Ureter (tissue), 1 donor: ENCODE measurements at places on chromosomes 11 and 22. TPM values are rescaled to one million over a fixed set of nuclear protein-coding genes. Genes with fewer than 3 reads are reported as not detected.
A peak's percentile ranks its signal among the peaks of the same experiment; 100 is the strongest.

GRCh38 chr11:729492-730074, 17.7 kb upstream of the TALDO1 start:
- no peak for DNase-seq

DNA sequence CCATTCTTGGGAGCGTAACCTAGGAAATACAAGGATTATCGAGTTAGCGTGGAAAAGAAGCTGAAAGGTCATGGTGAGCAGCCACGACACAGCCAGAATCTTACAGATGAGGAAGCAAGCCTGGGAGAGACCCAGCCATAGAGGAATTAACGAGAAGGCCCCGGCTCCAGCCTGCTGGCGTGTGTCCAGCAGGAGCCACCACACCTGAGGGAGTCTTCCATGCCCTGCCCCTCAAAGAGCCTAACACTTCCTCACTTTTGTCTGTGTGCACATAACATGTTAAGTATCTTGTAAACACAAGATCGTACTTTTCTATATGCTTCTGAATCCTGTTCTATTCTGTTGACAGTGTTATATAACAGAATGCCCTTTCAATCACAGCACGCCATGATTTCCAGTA, 18.1 kb downstream of the CECR2 start:
- no peak for DNase-seq

DNA sequence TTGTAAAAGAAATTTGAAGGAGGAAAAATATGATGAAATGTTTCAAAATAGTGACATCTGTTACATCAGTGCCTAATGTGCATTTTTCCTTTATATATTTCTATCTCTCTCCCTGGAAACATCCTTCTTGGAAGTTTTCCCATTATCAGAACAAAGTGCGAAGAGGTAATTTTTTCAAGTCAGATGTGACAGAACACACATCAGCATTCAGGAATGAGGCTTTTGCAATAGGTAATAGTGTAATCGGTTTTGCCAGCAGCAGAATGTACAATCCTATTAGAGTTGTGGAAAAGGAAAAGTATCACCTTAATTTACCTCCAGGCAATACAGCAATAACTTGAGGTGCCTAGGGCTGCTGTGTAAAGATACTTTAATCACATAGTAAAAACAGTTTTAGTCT, 275.8 kb downstream of the FAT3 start:
- no peak for DNase-seq

DNA sequence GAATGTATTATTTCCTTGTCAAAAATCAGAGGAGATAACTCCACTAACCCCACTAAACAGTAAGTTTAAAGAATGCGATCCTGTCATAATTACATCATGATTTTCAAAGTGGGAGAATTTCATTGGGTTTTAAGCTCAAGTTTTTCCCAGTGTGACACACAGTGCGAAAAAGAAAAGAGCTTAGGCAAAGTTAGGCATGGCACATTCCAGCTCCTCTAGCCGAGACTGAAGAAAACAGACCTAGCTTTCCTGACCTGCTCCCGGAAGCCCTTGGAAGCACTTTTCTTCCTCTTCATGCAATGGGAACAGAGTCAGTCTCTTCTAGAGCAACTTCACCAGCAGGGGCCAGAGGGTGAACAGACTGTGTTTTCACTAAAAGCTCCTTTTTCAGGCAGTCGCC, 76.6 kb upstream of the AKIP1 start:
- no peak for DNase-seq

DNA sequence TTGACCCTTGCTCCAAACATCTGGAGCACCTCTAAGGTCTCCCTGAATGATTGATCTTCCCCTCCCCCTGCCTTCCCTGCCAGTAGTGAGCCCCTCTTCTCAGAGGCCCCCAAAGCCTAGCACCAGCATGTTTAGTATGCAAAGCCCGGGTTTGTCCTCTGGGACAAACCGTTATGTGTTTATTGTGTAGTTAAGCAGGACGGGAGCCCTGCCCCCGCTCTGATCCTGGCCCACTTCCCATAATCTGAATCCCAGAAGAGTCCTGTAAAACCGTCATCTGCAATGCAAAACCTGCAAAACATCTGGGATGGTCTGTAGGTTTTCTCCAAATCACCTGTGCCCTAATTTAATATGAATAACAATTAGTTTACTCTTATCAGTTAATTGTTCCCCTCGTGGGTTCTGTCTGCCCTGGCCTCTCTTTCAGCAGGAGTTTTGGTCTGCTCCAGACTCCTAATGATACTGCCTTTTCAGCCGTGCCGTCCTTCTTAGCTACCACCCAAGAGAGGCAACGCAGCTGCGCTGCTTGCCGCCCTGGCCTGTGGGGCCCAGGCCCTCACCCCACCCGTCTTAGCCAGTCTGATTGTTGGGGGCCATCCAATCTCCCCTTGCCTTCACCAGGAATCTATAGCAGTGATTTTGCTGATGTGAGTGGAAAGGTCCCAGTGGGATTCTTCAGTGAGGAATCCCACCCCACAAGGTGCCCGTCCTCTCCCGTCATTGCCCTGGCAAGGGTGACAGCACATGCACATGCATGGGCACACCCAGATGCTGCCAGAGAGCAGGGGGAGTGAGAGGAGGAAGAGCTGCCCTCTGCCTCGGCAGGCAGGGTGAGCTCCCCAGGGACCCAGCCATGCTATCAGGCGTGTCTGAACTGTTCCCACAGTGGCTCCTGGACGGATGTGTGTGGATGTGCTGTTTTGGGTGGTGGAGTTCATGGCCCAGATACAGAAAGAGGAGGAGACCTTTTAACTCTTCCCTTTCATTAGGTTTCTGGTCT, 3.0 kb upstream of the B3GAT1 start:
- no peak for DNase-seq

- no peak for DNase-seq
Measured at GRCh38 chr22:29797351-29797750, 30.2 kb downstream of the UQCR10 start.

- DNase-seq = no peak
Measured at GRCh38 chr11:74480688-74481417, 12.7 kb downstream of the LIPT2 start.

DNA sequence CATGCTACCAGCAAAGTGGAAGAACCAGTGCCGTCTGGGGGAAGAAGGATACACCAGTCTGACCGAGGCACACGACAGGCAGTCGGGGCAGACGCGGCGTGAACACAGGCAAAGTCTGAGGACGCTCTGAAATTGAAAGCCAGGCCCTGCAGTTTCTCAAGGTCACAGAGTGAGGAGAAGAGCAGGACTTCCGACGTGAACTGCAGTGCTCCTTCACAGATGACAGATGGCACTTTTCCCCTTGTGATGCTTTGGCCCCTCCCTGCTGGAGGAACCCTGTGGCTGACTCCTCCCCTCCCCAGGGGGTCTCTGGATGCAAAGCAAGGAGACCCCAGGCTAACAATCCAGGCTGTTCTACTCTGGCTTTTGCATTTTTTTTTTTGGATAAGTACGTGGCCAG, 19.6 kb upstream of the JAM3 start:
- DNase-seq = no peak

DNA sequence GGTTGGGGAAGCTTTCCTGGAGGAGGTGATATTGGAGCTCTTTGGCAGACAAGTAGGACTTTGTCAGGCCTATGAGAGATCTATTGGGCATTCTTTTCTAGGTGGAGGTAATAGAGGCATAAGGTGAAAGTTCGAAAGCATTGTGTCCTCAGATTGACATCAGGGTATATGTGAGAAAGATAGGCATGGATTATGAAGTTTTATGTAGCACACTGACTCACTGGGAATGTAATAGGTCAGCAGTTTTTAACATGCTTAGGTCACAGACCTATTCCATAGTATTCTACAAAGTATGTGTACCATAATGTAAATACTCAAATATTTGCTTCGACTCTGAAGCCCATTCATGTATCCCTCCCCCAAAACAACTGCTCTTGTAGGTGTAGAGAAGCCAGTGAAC, 11.8 kb downstream of the HIKESHI start:
- no peak for DNase-seq

- DNase-seq = no peak
Measured at GRCh38 chr11:8480858-8481257, 113.2 kb downstream of the STK33 start.

DNA sequence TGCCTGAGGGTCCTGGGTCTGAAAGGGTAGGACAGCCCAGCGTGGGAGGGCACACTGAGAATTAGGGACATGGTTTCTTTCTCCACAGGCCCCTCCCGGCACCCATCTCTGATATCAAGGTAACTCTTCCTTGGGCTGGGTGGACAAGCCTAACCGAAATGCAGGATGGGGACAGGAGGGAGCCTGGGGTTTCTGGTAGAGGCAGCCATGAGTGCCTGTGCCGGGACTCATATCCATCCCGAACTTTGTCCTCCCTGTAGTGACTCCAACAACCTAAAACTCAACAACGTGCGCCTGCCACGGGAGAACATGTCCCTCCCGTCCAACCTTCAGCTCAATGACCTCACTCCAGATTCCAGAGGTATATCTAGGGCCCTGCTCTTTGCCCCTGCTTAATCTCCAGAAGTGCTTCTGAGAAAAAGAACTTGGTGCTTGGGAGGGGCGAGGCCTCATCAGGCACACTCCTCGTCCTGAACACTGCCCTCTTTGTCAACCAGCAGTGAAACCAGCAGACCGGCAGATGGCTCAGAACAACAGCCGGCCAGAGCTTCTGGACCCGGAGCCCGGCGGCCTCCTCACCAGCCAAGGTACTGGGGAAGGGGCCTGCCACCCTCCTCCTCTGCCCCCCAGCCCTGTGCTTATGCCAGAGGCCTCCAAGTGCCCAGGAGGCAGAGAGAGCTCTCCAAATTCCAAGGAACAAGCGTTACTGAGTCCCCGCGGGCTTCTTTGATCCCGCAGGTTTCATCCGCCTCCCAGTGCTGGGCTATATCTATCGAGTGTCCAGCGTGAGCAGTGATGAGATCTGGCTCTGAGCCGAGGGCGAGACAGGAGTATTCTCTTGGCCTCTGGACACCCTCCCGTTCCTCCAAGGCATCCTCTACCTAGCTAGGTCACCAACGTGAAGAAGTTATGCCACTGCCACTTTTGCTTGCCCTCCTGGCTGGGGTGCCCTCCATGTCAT, 3.1 kb downstream of the TMEM25 start:
- no peak for DNase-seq

- peak; percentile 48 for DNase-seq
Measured at GRCh38 chr11:3947061-3947460, 91.6 kb downstream of the STIM1 start.

- DNase-seq = no peak
Measured at GRCh38 chr11:44792171-44792570, 65.4 kb downstream of the TSPAN18 start.

GRCh38 chr11:79081471-79082031, 359.3 kb downstream of the TENM4 start:
- no peak for DNase-seq

DNA sequence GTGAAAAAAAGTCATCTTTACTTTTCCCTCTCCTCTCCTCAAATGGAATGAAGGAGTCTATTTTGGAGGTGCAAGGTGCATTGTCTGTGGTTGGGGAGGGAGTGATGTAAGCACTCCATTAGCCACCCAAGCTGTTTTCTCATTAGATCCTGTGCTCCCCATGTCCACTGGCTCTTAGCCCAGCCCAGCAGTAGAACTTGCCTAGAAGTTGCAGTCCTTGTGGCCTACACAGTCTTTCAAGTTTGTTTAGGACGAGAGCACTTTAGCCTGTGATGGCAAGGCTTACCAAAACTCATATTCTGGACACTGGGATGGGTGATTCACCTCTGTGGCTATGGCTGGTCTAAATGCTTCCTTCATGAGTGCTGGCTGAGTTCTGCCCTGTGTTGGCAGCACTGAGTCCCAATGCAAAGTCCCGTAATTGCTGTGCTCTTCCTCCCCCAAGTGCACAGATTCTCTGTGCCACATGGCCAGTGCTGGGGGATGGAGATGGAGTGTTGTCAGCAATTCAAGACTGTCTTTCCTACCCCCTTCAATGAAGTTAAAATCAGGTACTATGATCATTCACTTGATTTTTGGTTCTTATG, 15.8 kb downstream of the SLC22A25 start:
- DNase-seq = no peak

- no peak for DNase-seq
Measured at GRCh38 chr11:58562375-58562800, 13.3 kb downstream of the LPXN start.

DNA sequence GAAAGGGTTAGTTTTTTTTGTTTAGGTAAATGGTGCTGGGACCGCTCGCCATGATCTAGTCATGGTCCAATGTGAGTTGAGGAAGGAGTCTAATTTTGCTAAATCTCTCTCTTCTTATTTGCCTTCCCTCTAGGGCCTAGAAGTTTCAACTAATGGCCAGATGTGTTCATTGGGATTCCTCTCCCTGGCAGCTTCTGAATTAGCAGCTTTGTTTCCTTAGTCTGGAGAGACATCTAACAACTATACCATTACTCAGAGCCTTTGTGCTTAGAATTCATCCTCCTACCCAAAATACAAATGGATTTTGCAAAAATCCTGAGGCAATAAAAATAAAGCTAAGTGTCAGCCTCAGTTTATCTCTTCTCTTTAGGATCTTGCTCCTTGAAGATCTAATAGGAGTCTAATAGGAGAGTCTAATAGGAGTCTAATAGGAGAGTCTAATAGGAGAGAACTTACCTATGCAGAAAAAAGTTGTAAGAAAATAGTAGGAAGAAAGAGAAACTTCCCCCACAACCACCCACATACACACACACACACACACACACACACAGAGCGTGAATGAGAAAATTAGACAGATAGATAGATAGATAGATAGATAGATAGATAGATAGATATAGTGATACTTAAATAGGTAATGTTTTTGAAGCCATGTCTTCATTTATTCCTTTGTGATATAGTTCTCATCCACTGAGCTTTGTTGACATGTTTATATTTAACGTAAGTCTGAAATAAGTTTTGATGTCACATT, 980.5 kb upstream of the CNTN5 start:
- no peak for DNase-seq

GRCh38 chr11:44957776-44958564, 7.3 kb upstream of the TP53I11 start:
- no peak for DNase-seq

The YIF1A gene
- total RNA-seq = 78.7 TPM

The ANKK1 gene
- total RNA-seq = 1.4 TPM

The MS4A1 gene
- 0.49 TPM for total RNA-seq

The FIBIN gene
- total RNA-seq = 6.1 TPM

The WNT7B gene
- total RNA-seq = 58.6 TPM

The WNT11 gene
- 1.7 TPM for total RNA-seq

The RHOD gene
- 15.2 TPM for total RNA-seq

The SCGB1C1 gene
- not detected for total RNA-seq

The SMC1B gene
- 0.21 TPM for total RNA-seq

The KRTAP5-3 gene
- not detected for total RNA-seq

The DDIAS gene
- 2.6 TPM for total RNA-seq

The MMP11 gene
- 1.5 TPM for total RNA-seq

The TRIM21 gene
- 23.0 TPM for total RNA-seq

The MFNG gene
- total RNA-seq = 20.3 TPM
